GM23248 (cell line): ENCODE measurements at places on chromosomes 7 and 10.

- DNase-seq = peak; percentile 1
Observed at GRCh38 chr7:153193144-153193595, 433.6 kb downstream of the ACTR3B start.

DNA sequence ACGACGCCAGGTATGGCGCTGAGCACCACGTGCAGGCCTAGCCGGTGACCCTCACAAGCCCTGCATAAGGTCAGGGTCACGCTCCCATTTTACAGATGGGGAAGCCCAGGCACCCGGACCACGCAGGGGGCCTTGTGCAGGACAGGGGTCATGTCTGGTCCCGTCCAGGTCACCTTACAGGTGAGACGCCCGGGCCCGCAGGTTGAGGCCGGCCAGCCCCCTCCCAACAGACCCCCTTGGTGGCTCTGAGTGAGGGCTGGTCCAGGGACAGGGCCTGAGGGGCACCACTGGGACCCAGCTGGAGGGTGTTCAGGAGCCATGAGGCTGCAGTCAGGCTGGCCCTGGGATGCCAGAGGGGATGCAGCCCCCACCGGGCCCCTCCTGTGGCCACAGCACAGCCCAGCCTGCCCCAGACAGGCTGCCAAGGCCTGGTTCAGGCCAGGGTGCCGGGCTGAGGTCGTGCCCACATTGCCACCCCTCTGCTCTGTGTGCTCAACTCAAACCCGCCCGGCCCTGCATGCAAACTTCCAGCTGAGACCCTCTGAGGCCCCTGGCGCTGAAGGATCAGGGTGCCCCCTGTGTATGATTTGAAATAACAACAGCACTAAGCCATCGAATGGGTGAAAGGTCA lies 69.0 kb downstream of the PWWP2B start:
- DNase-seq = no peak

DNA sequence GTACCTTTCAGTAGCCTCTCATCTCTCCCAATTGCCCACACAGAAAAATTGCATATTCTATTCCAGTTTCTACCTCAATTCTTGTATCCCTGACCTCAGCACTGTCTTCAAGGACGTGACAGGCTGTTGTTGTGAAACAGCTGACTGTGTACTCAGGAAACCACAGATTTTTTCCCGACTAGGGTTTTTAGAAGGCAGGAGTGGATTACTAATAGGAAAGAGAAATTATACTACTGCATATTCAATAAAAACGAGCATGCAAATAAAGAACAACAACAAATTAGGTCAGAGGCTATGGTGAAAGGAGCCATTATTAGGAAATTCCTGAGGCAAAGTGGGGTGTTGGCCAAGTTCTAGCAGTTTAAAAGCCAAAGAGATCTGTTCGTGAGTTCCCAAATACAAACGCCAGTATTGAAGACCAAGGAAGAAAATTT lies 93.4 kb downstream of the DOCK4 start:
- peak; percentile 86 for DNase-seq

GRCh38 chr7:47458057-47458456 lies 123.9 kb downstream of the TNS3 start:
- DNase-seq = peak; percentile 98

- no peak for DNase-seq
Observed at GRCh38 chr10:71623986-71624291, 95.6 kb downstream of the C10orf105 start.

- DNase-seq = no peak
Observed at GRCh38 chr7:30010021-30010420, 16.5 kb downstream of the FKBP14 start.

DNA sequence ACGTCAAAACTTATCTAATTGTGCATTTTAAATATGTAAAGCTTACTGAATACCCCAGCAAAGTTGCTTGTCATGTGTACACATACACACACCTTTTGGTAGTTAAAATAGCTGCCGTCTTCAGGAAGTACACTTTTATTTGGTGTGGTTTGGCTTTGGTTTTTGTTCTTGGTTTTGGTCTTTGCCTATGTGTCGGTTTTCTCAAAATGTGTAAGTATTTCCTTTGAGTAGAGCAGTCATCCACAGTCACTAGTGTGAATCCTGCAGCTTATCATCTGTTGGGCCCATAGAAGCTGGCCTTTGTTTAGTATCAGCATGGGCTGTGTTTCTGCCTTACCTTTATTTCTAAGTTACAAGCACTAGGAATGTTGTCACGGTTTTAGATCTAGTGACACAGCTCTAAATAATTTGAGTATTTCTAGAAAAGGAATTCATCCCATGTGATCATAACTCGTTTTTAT lies 35.3 kb downstream of the NET1 start:
- DNase-seq = peak; percentile 53

DNA sequence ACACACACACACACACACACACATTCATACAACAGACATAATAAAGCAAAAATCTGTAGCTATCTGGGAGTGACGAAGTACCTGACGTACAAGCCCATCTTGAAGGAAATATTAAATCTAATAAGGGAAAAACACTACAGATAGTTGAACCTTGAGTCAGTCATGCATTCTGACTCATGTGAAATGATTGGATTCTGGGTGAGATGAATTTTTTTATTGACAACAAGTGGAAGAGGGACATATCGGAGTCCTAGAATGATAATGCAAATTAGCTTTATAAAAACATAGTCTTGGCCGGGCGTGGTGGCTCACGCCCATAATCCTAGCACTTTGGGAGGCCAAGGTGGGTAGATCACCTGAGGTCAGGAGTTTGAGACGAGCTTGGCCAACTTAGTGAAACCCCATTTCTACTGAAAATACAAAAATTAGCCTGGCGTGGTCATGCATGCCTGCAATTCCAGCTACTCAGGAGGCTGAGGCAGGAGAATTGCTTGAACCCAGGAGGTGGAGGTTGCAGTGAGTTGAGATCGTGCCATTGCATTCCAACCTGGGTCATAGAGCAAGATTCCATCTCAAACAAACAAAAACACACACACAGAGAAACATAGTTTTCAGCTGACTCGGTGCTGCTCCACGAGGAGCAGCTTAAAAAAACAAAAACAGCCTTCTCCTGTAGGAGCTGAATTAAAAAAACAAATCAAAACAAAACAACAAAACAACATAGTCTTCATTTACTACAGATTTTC lies 154.4 kb upstream of the MKLN1 start:
- peak; percentile 59 for DNase-seq

DNA sequence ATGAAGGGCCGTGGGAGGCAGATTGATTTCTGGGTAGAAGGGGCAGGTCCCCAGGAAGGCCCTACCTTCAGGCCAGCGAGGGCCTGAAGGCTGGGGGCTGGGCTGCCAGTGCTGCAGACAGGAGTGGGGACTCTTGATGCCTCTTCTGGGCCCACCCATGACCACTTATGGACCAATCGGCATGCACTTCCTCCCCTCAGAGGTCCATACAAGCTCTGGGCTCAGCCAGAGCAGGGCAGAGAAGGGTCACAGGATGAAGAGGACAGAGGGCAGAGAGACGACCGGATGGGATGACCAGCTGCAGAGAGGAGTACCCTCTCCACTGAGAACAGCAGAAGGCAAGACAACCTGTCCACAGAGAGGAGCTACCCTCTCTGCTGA lies 120.1 kb downstream of the DYNC2I1 start:
- peak; percentile 12 for DNase-seq

- peak; percentile 30 for DNase-seq
Observed at GRCh38 chr7:151424799-151425198, 15.0 kb upstream of the WDR86 start.

DNA sequence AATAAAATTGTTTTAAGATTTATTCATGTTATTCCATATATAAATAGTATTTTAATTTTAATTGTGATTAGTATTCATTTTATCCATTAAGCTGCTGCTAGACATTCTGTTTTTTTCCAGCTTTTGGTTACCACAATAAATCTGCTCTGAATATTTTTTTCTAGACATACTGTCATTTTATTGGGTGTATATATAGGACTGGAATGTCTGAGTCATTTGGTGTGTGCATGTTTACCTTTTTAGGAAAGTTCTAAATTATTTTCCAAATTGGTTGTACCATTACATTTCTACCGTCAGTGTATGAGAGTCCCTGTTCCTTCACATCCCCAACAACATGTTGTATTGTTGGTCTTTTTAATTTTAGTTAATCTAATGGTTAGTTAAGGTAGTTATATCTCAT lies 1138.1 kb downstream of the REEP3 start:
- no peak for DNase-seq

- no peak for DNase-seq
Observed at GRCh38 chr10:45505311-45505710, 131.3 kb downstream of the ALOX5 start.

DNA sequence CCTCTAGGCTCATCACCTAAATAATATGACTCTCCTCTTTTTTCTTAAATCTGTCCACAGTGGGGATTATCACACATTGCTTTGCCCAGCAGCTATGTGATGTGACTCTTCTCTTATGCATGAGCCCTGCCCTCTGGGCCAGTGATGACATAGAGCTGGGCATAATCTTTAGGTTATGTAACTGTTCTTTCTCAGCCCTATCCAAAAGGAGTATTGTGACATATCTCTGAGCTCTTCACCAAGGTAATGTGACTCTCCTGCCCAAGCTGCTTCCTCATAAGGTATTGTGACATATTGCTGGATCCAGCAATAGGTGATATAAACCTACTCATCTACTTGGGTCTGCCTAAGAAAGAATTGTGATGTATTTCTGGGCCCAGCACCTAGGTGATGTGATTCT lies 37.7 kb upstream of the ZNF107 start:
- DNase-seq = peak; percentile 23

- DNase-seq = peak; percentile 20
Observed at GRCh38 chr7:80584778-80585177, 53.7 kb upstream of the CD36 start.

DNA sequence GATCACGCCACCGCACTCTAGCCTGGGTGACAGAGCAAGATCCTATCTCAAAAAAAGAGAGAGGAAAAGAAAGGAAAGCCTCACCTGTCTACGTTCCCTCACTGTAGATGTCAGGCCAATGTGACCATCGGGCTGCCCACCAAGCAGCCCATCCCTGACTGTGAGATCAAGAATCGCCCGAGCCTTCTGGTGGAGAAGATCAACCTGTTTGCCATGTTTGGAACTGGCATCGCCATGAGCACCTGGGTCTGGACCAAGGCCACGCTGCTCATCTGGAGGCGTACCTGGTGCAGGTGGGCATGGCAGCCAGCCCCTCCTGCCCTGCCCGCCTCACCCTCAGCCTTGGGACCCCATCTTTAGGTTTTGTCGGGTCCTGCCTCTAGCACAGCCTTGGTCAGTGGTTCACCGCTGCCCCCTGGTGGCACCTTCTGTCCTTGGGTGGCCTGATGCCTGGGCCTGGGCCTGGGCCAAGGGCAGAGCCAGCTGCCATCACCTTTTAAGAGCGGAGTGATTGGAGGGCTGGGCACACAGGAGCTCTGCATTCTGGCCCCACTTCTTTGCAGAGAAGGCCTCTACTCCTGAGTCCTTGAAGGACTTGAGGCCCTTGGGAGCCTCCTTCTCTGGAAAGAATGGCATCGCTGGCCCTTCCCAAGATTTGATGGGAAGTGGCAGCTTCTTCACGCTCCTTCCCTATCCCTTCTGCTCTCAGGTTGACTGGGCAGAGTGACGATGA lies 14.4 kb upstream of the AHCYL2 start:
- peak; percentile 76 for DNase-seq

GRCh38 chr7:84982199-84982598 lies 204.7 kb downstream of the SEMA3D start:
- peak; percentile 38 for DNase-seq

DNA sequence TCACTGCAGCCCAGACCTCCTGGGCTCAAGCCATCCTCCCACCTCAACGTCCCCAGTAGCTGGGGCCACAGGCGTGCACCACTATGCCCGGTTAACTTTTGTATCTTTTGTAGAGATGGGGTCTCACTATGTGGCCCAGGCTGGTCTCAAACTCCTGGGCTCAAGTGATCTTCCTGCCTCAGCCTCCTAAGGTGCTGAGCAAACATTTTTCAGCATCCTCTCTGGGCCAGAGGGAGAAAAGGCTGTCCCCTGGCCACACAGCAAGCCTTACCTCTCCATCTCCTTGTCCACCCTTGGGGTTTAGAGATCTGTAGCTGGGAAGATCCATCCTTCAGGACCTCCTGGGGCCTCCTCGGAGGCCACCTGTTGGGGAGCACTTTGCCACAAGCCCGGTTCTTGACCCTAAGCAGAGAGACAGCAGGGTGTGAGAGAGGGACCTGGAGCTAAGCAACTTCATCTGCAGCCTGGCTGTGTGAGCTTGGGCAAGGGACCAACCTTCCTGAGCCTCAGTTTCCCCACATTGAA lies 85.8 kb downstream of the MYL10 start:
- no peak for DNase-seq

DNA sequence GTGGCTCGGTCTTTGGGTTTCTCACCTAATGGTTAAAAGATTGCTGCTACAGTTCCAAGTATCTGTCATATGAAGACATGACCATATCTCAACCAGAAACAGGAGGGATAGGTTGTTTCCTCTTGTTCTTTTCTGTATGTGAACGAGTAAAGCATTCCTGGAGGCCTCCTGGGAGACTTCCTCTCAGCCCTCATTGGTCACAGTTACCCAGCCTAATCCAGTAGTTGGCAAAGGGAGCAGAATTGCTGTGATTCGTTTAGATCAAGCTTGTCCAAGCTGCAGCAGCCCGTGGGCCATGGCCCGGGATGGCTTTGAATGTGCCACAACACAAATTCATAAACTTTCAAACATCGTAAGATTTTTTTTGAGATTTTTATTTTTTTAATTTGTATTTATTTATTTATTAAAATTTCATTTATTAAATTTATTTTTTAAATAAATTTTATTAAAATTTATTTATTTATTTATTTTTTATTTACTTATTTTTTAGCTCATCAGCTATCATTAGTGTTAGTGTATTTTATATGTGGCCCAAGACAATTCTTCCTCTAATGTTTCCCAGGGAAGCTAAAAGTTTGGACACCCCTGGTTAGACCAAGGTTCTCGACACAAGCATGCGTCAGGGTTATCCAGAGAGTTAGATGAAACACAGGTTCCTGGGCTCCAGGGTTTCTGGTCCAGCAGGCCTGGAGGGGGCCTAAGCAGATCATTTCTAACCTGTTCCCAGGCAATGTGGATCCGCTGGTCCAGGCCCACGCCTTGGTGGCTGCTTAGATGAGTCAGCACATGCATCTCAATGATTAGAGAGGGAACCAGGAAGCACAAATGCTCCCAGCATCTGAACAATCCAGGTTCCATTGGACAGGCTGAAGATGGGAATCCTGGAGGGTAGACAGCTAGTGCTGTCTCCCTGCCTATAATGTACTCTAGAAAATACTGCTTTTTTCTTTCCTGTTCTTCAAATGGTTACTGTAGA lies 25.6 kb downstream of the CDC123 start:
- DNase-seq = peak; percentile 30

GRCh38 chr10:64617085-64617484 lies 1095.9 kb downstream of the REEP3 start:
- DNase-seq = no peak
